ENCODE measurements at places on chromosomes 6 and 20.

GRCh38 chr20:23242104-23242503, 108.5 kb upstream of the NXT1 start:
- no peak for DNase-seq

GRCh38 chr6:158561321-158561884, 1.5 kb downstream of the TMEM181 start:
- DNase-seq, result no peak

- DNase-seq, result no peak
Measured at GRCh38 chr20:47648943-47649342, 136.3 kb downstream of the SULF2 start.

- no peak for DNase-seq
Measured at GRCh38 chr20:48456366-48457192, 371.2 kb downstream of the PREX1 start.

GRCh38 chr6:3355358-3356055, 96.8 kb downstream of the PSMG4 start:
- DNase-seq, result no peak

DNA sequence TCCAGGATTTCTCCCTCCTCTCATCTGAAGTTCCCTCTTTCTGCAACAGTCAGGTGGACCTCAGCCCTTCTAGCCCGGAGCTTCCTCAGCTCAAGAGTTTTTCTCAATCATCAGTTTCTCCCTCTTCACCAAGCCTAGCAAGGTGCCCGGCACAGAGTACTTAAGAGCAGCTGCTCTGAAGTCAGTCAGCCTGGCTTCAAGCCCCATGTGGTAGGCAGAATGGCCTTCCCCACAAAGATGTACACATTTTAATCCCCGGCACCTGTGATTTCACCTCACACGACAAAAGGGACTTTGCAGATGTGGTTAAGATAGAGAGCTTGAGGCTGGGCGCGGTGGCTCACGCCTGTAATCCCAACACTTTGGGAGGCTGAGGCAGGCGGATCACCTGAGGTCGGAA, 15.1 kb upstream of the RBPJL start:
- DNase-seq, result no peak
